Stimulated activated CD8-positive, alpha-beta memory T cell treated with anti-CD3 and anti-CD28 coated beads, Interleukin-15, amount 100 ng/mL, for 24 hours (primary cell): ENCODE measurements at places on chromosomes 5 and 9.

DNA sequence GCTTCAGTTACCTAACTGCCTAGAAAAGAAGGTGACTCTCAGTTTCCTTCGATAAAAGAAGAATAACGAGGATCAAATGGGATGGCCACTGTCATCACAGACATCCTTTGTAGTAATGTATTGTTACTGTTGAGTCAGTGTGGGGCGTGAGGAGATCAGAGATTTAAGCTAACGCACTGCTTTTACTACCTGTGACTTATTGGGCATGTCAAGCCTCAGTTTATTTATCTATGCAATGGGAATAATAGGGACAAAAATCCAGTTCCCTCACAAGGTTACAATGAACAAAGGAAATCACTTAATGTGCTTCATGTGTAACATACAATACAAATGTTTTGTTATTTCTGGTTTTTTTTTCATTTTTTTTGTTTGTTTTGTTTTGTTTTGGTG lies 255 bp upstream of the TRPM6 start:
- DNase-seq = no peak

- no peak for DNase-seq
Observed at GRCh38 chr9:124330011-124330697, 72.4 kb downstream of the NEK6 start.

DNA sequence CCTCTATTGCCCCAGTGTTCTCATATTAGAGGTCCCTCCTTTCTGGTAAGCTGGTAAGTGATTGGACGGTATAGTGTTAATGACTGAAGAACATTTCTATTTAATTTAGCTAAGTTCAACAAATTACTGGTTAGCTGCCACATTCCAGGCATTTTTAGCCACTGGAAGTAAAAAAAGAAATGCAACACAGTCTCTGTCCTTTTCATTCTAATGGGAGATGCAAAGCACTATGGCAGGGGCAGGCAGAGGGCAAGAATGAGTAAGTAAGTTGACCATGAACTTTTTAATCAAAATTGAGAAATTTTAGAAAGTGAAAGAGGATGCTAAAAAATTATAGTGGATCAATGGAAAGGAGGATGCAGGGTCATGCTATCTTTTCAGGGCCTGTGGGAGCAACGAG lies 137.4 kb downstream of the GPBP1 start:
- DNase-seq = no peak

DNA sequence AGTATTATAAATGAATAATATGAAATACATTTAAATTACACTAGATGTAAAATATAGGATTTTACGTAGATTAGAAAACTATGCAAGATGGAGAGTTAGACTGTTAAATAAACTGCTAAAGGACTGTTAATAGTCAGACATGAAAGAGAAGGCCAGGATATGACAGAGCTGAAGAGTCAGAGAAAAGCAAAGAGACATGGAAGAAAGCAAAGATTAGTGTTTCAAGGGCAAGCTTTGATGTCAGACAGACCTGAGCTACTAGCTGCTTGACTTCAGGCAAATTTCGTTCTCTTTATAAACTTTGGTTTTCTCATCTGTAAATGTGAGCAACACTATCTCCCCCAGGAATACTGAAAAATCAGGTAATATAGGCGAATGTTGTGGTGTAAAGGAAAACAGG lies 161.3 kb downstream of the RAPGEF6 start:
- no peak for DNase-seq

DNA sequence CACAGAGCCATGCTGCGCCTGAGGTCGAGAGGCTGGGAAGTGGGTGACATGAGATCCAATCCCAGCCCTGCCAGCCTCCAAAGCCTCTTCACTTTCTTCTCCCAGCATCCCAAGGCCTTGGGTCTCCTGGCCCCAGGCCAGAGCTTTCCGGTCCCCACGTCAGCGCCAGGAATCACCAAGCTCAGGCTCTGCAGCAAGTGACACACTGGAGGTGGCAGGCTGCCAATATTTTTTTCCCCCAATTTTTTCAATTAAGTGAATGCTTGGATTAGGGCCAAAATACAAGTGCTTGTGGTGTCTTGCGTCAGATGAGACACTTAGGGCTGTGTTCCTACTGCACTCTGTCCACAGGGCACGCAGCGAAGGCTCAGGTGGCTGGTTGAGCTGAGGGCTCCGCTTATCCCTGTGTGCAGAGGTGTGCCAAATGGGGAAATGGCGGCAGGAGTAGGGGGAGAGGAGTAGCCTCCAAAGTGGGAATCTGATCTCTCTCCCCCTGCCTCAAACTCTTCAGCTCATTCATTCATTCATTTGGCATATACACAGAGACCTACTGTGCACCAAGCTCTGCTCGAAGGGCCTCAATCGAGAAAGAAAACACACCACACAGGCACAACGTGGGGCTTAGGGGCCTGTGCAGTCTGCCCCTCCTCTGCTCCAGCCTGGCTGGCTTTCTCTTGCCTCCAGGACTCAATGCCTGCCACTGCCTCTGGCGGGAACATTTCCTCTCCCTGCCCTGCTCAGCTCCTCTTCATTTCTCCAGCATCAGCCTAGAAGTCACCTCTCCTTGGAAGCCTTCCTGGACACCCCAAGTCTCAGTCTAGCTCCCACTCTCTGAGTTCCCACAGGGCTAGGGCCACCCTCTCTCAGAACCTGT lies 16.6 kb downstream of the SH3PXD2B start:
- DNase-seq = no peak

DNA sequence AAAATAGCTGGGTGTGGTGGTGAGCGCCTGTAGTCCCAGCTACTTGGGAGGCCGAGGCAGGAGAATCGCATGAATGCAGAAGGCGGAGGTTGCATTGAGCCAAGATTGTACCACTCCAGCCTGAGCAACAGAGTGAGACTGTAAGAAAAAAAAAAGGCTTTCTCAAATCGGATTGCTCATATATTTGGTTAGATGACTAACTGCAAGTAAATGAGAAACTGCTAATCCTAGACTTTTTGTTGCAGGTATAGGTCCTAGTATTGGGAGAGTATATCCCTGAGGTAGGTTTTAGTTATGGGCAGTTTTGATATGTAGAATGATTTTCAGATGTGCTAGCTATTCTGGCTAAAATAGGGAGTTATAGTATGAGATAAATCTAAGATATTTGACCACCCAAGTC lies 944.8 kb downstream of the DNAH5 start:
- no peak for DNase-seq

DNA sequence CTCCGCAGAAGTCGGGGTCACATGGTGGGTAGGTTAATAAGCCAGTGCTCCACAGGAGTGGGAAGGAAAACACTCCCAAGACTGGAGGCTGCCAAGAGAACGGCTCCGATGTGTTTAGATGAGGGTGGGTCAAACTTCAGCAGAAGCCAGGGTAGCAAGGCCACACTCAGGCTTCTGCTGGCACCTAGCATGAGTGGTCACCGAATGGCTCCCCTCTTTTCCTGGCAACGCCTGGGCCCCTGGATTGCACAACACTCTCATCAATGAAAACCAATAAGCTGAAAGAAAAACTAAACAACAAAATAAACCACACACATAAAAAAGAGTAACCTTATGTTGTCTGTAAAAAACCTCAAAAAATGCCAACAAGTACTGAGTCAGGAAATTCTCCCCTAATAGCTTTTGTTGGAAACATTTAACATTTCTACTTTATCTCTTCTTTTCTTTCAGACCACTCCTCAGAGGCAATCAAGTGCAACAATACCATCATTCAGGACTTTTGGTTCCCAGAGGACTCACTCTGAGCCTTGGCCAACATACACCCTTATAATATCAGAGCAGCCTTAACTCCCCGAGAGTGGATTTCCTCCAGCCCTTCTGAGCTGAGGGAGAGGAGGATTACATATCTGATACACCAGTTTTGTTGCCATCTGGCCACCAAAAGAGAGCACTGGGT lies 279.9 kb downstream of the ENC1 start:
- no peak for DNase-seq

- DNase-seq = no peak
Observed at GRCh38 chr9:112002847-112003457, 106.3 kb downstream of the UGCG start.
